ENCODE measurements at places on chromosomes 5 and 9.

DNA sequence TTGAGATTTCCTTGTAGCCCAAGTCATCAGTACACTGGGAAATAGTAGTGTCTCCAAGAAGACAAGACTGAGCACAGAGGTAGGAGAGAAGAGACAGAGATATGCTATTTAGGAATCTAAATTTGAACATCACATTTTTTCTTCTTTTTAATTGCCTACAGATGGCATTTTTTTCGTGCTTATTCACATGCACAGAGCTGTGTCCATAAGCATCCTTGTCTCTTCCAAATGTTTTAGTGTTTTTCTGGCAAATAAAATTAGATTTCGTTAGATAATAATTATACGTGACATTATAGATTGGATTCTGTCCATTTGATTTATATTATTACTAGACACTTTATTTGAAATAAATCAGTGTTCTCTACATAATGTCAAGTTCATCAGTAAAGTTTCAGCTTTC is 80.9 kb downstream of the PRR16 start:
- DNase-seq: no peak

DNA sequence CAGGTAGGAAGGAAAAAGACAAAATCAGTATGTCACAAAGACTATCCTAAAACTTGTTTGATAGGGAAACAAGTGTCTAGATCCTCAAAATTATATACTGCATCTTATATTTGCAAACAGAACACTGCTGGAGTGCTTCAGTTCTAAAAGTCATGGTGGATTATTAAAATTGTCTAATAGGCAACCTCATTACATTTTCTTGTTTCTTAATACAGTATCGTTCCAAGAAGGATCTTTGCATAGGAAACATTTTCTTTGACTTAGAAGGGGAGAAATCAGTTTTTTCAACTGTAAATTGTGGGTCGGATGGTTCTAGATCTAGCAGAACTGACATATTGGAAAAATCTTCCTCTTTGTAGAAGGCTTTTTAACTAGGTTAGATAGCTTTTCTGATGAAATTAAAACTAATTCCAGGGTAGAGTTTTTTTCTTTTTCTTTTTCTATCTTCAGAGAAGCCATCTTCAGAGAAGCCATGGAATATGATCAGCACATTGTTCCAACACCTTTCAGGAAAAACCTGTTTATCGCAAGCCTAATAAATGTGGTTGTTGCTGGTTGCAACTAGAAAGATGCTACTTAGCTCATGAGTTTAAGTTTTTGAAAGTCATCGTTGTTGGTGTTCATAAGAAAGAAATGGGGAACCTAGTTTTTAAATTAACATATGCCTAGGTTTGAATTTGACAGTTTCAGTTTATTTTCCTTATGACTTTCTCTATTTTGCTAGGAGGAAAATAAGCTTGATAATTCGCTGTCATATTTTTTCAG is 7.4 kb downstream of the CPEB4 start:
- DNase-seq: no peak

GRCh38 chr5:23274171-23274570 is 233.2 kb upstream of the PRDM9 start:
- DNase-seq: no peak

DNA sequence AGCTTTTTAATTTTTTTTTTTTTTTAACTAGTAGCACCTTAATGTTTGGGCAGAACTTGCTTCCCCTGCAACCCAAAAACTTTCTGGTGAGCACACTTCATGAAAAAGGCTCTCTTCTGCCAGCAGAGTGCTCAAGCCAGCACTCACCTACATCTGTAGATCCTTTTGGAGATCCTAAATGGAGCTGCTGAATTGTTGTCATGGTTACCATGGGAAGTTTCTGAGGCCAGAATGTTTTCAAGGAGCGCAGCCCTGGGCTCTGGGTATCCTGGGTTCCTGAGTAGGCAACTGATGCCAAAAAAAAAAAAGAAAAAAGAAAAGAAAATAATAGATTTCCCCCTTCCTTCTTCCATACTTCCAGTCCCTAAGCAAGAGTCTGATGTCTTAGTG is 3.1 kb upstream of the CPEB4 start:
- DNase-seq: no peak

GRCh38 chr5:34655354-34655991 is 655 bp upstream of the RAI14 start:
- no peak for DNase-seq

- DNase-seq: no peak
Observed at GRCh38 chr5:117741655-117742206, 1167.1 kb upstream of the SEMA6A start.

GRCh38 chr9:79329861-79330260 is 241.9 kb upstream of the TLE4 start:
- no peak for DNase-seq

DNA sequence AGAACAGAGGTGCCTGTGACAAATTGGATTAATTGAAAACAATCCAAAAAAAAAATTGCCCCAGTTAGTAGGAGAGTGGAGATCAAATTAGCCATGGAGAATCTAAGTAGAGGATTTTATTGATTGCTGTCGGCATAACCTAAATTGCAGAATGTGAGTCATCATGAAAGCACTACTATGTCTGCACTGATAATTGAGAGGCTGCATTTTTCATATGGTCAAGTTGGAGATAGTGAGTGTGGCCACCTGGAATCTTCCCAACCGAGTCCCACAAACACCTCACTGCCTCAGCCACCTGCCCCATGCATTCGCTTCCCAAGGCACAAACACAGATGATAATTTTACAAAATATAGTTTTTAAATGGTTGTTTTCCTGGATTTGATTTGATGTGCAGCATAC is 123.7 kb downstream of the NTRK2 start:
- DNase-seq: no peak

GRCh38 chr5:3954199-3954598 is 358.6 kb downstream of the IRX1 start:
- no peak for DNase-seq

DNA sequence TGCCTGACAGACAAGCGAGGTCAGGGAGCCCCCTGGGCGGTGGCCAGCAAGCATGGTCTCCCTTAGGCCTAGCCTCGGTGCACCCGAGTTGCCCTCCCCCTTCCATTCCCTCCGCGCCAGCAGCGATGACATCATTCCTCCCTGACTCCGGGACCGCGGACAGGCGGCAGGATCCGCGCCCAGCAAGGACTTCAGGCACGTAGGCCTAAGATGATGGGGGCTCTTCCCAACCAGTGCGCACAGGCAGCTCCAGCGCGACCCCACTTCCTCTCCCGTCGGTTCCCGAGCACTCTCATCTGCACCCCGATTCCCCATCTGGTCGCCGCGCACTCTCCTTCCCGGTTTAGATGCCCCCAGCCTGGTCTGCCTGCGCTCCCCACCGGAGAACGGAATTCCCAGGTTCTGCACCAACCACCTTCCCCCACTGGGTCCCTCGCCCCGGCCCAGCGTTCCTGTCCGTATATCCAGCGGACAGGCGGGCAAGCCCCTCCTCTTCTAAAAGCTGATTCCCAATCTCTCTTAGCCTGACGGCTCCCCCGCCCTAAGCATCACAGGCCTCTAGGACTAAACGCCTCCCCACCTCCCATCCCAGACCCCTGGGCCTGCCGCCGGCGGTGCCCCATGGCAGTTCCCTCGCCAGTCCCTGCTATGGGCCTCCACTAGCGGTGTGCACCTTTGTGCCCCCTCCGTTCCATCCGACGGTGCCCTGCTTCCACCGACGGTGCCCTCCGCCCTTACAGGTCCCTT is 931 bp downstream of the FAM219A start:
- no peak for DNase-seq

- no peak for DNase-seq
Observed at GRCh38 chr5:36301858-36302603, at the start of gene RANBP3L. TSS of gene RANBP3L (minus strand) at chr5:36301902. CDS start at chr5:36301416, 486 bp downstream.

DNA sequence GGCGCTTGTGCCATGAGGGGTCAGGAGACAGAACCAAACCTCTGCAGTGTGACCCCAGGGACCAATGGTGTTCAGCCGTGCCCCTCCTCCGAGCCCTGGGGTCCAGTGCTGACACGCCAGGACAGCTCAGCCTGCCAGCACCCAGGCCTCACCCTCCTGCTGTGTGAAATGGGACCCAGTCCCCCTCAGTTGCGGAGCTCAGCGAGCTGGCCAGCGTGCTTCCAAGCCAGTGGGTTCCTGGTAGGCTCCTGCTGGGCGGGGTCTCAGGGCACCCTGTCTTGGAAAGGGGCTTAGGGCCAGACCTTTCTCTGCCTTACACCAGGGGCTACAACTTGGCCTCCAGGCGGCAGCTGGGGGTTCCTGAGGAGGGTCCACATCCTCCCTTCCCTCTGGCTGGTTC is 4.4 kb downstream of the RNF44 start:
- DNase-seq: no peak

DNA sequence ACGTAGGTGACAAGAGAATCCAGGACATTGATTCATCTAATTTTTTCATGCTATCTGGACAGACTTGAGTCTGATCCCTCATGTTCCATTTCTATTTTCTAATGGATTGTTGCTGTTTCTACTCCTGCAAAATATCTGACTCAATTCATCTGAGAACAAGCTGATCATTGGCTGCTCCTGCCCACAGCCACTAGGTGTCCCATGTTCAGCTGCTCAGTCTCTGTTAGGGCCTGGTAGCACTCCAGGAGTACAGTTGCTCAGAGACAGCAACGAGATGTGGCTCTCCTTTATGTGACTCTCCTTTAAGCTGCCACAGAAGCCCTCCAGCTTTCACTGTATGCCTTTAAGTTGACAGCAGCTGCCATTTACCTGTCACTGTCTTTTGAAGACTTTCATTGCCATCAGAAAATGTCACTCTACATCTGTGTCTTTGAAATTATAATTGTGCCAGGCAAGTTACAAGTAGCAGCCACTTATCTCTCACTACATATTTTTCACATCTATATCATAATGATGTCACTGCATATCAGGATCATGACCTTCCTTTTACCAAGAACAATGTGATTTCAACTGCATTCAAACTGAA is 1944.2 kb upstream of the NUDT12 start:
- no peak for DNase-seq
